ENCODE measurements at places on chromosomes 5 and 9. TPM values are rescaled to one million over a fixed set of nuclear protein-coding genes. Genes with fewer than 3 reads are reported as not detected.

Gene PKD2L2
- total RNA-seq: not detected

Gene EFNA5
- total RNA-seq: 13.5 TPM

Gene ZBTB43
- 19.6 TPM for total RNA-seq

Gene CER1
- not detected for total RNA-seq

Gene SPOCK1
- total RNA-seq: 37.9 TPM

Gene PCDHGB2
- total RNA-seq: 6.1 TPM

Gene SPATA31E1
- not detected for total RNA-seq

Gene SPINK13
- not detected for total RNA-seq

Gene ADRA1B
- 1.2 TPM for total RNA-seq

Gene PLPP7
- 6.1 TPM for total RNA-seq

Gene NCS1
- 229 TPM for total RNA-seq

Gene C5orf58
- total RNA-seq: not detected
